Activated T-cell treated with anti-CD3 and anti-CD28 coated beads for 24 hours (primary cell): ENCODE measurements at places on chromosomes 5 and 9.
A peak's percentile ranks its signal among the peaks of the same experiment; 100 is the strongest.

- DNase-seq = no peak
Measured at GRCh38 chr5:129019401-129019908, 54.2 kb downstream of the SLC27A6 start.

GRCh38 chr9:132585954-132586829, 3.8 kb downstream of the BARHL1 start:
- no peak for DNase-seq

DNA sequence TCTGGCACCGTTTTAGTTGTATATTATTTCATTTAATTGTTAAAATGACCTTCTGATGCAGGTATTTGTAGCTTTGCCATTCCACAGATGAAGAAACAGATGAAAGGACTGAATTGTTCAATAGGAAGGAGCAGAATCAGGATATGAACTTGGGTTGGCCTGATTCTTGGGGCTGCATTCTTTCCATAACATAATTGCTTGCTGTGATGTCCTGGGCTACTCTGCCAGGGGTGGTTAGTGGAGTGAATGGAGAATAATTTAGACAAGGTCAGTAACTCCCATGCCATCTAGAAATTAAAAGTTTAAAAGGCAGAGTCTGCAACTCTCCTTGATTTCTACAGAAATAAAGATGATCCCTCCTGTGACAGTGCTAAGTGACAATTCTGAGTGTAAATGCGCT, 15.9 kb downstream of the TLR4 start:
- no peak for DNase-seq

DNA sequence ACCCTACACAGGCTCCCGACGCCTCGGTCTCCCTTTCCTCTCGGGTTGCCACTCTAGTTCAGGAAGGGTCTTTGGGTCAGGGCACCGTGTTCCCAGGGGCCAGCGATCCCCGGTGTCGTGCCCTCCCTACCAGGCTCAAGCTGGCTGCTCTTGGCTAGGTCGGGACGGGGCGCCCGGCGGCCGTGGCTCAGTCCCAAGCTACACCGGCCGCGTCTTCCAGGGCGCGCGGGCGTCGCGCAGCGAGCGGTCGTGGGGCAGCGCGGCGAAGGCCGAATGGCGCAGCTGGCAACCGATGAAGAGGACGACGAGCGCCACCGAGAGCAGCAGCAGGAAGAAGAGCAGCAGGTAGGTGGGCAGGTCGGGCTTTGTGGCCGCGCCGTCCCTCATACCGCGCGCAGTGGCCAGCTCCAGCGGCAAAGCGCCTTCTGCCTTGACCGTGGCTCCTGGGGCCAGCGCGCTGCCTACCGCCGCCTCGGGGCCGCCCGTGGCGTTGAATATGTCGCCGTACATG, 892 bp downstream of the SMIM32 start:
- no peak for DNase-seq

GRCh38 chr9:105064248-105065097, 136.5 kb upstream of the ABCA1 start:
- DNase-seq = no peak

GRCh38 chr5:51846015-51846414, 462.8 kb downstream of the ISL1 start:
- no peak for DNase-seq

DNA sequence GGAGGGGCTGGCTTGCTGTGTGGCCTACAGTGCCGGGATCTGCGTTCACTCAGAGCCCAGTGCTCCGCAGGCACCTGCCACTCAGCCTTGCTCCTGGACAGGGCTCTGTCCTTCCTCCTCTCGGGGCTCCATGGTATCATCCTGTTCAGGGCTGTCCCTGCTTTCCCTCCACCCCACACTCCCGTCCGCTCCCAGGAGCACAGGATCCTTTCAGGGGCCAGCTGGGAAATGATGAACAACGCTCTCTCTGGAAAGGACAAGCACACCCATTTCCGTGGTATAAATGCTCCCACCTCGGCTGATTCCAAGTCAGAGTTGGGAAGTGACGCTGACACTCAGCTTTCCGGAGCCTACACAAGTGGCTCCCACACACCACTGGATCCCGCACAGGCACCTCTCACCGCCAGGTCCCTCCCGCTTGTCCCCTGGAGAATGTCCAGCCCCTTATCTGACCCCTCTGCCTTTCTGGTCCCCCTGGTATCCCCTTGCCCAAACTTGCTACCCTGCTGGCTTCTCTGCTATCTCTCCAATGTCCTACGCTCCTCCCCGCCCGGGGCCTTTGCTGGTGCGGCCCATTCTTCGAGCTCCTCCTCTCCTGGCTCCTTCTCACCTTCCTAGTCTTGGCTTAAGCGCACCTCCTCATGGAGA, 21.3 kb downstream of the HMCN2 start:
- no peak for DNase-seq

DNA sequence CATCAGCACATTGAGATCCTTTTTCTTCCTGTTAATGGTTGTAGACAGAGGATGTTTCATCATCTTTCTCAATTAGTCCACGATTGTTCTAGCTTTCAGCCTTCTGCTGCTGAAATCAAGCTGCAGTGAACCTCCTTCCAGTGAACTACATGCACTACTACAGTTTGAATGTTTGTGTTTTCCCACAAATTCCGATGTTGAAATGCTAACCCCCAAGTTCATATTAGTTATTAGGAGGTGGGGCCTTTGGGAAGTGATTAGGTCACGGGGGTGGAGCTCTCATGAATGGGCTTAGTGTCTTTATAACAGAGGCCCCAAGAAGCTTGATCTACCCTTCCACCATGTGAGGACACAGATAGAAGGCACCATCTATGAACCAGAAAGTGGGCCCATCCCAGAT, 32.9 kb downstream of the NSG2 start:
- no peak for DNase-seq

GRCh38 chr9:72362680-72363139, 2.3 kb downstream of the ZFAND5 start:
- DNase-seq = peak; percentile 33

DNA sequence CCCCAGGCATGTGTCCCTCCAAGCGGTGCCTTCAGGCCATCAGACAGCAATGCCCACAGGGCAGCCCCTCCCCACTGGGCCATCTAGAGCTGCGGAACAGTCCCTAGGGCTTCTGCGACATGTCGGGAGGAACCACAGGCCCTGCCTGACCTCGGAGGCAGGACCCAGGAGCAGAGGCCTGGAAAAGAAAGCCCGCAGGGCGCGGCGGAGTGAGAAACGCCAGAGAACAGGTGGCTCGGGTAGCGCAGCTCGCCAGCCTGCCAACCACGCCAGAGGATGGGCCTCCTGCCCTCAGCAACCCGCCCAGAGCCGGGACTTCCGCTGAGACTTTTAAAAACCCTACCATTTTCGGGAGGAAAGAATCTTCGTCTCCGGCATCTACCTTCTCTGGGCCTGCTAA, 715 bp downstream of the LCN8 start:
- DNase-seq = no peak

DNA sequence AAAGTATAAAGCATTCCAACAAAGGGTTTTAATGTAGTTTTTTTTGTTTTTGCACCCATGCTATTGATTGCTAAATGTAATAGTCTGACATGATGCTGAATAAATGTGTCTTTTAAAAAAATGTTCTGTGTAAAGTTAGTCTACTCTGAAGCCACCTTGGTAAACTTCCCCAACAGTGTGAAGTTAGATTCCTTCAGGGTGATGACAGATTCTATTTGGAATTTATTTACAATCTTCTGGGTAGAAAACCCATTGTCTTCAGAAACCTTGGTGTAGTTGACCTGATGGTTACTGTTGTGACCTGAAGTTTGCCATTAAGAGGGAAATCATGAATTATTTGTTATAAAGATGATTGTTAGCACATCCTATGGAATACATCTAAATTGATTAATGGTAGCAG, 64.7 kb upstream of the TRPC7 start:
- no peak for DNase-seq

DNA sequence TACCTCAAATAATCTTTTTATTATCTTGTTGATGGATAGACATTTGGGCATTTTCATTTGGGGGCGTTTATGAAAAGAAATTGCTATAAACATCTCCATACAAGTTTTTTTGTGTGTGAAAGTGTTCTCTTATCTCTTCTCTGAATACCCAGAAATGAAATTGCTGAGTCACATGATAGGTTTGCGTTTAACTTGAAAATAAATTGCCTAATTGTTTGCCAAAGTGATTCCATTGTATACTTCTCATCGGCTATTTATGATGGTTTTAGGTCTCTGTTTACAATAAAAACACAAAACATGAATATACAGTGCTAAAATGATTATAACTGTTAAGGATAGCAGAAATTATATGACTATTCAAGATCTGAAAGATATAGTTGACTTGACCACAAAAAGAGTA, 361.7 kb downstream of the TAF11L14 start:
- no peak for DNase-seq

- DNase-seq = no peak
Measured at GRCh38 chr5:81971111-81971711, 612 bp upstream of the ATG10 start.

GRCh38 chr9:76200315-76200714, 193.9 kb downstream of the RFK start:
- DNase-seq = no peak

GRCh38 chr9:17970277-17970676, 391.4 kb downstream of the SH3GL2 start:
- DNase-seq = no peak

DNA sequence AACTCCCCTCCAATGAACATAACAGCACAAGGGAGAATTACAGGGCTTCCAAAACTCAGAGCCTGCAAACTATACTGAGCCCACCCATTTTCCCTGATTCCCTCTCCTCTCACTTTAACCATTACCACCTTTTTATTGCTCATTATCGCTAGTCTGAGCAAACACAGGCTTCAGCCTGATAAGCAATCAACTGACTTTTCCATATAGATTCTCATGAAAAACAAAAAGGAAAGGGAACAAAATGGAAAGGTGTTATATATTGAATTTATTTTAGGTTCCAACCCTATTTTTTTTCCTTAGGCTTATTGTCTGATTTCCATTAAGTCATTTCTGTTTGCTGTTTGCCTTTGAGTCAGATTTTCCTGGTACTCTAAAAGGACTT, 27.9 kb downstream of the SEMA6A start:
- no peak for DNase-seq

DNA sequence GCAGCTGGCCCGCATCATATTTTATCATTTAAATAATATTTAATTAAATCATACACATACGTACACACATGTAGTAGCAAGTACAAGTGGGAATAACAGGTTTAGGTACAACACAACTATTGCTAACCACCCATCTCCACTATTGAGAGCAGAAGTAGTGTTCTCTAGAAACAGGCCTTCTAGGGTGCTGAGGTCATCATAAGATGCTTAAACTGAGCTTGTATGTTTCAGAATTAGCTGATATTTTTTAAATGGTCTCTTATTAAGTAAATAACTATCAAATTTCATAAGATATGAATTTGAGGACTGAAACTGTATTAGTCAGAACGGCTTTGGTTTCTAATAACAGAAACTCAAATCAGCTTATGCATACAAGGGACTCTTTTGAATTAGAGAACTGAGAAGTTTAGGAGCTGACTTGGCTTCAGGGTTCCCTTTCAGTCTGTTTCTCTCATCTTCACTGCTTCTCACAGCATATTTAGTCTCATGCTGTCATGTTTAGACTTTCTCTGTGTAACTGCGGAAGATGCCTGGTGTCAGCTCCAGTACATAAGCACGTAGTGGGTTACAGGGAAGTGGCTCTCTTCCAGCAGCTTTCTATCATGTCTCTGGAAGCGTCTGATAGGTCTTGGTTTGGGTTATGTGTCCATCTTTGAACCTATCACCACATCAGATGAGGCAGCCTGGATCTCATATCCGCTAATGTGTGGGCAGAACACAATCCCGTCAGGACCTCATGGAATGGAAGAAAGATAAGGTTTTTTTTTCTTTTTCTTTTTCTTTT, 25.0 kb upstream of the OCLN start:
- DNase-seq = no peak

DNA sequence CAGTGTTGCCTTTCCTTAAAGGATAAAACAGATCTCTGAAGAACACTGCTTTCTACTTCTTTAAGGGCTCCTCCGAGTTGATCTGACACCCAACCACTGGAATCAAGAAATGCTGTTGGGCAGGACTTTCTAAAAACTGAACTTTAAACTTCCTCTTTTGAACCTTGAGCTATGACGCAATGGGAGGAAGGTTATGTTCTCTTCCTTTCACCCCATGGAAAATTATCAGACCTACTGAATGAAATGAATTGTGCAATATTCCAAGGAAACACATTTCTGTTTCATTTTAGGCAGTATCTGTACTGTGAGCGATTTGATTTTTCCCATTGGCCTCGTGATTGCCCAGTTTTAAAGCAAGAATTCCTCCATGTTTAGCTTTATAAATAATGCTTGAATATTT, 206.0 kb upstream of the PRR16 start:
- DNase-seq = no peak

DNA sequence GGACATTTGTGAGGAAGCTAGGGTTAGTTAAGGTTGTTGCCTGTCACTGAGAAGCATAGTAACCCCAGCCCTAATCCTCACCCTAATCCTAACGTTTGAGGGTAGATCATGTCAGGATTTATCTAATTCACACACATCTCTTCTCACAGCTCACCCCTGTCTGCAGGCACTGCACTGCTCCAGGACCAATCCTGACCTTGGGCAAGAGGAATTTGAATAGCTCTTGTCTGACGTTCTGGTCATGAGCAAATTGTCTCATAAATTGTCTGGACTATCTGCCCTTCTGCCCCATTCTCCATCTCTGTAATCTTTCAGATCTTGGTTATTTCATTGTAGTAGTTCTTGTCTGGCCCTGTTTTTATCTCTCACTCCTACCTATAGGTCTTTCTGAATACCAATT, 18.7 kb downstream of the CRHBP start:
- no peak for DNase-seq

DNA sequence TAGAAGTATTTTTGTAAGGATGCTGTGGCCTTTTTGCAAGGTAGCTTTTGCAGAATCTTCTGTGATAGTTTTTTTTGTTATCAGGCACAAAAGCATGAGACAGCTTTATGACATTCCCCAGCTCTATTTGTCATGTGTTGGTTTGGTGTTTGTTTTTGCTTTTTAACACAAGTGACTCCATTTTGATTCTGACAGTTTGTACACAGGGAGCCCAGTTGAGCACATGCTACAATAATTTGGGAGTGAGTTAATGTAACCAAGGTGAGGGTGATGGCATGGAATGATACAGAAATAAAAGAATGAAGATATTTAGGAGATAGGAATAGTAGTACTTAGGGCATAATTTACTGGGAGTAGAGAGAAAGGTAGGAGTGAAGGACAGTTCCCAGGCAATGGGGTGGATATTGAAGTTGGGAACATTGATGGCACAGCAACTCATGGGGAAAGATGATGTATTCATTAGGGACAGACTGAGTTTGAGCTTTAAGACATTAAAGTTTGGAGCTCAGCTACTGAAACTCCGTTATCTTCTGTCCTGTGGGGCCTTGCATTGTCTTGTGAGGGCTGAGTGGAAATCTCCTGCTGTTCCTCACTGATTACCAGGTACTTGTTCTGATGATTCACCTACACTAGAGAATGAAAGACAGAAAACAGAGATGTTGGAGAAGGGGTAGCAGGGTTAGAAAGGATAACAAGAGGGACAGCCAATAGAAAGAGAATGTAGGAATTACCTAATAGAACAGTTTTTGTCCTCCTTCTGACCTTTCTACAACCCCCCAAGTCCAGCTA, 88.3 kb upstream of the CCDC112 start:
- no peak for DNase-seq

- peak; percentile 22 for DNase-seq
Measured at GRCh38 chr9:74942801-74943200, 9.9 kb downstream of the C9orf40 start.
